ENCODE measurements at places on chromosomes 6 and 20.

- DNase-seq, result peak; percentile 42
These were observed 236.6 kb upstream of the CHD6 start for GRCh38 chr20:41854765-41855164.

GRCh38 chr6:64504503-64504902 lies 868.9 kb downstream of the PHF3 start:
- DNase-seq, result peak; percentile 46

DNA sequence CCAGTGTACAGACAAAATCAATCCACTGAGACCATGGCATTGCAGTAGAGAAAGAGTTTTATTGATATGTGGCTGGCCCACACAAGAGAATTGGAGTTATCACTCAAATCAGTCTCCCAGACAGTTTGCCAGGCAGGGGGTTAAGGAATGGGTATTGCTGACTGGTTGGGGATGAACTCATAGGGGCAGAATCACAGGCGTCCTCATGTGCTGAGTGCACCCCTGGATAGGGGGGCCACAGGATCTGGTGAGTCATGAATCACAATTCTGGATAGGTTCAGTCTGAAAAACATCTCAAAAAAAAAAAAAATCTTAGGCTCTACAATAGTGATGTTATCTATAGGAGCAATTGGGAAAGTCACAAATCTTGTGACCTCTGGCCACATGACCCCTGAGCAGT lies 29.5 kb upstream of the ILRUN start:
- DNase-seq, result no peak

GRCh38 chr20:24953209-24953575 lies 4.1 kb downstream of the CST7 start:
- no peak for DNase-seq

DNA sequence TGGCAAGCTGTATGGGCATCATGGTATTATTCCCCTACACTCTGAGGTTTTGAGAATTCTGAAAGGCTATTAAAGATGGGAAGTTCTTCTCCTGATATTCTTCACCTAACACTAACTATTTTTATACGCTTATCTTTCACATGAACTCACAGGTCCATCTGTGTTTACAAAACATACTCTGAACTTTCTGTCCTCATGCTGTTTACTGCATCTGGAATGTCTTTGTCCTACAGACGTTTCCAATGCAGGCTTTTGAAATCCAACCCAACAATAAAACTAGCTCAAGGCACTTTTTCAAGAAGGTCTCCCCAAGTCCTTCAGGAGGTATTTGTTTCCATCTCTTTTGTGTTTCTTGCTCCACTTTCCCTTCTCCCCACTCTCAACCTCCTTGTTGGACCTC lies 60.5 kb upstream of the MLIP start:
- no peak for DNase-seq

DNA sequence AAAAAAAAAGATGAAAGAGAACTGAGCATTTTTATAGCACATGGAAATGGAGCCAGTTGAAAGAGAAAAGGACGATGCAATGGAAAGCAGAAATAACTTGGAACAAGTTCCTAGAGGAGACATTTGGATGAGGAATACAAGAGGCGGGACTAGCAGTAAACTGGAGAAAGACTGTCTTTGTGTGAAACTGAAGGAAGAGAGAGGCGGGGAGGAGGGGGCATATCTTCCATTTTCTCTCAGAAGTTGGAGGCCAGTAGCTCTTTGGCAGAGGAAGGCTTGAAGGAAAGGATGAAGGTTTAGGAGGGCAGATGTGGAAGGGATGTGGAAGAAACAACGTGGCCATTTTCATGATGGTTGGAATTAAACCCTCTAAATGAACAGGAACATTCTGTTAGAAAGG lies 33.0 kb upstream of the ADGRF1 start:
- DNase-seq, result no peak

GRCh38 chr6:54288474-54288873 lies 19.8 kb upstream of the TINAG start:
- no peak for DNase-seq

GRCh38 chr20:40891351-40891750 lies 137.3 kb upstream of the TOP1 start:
- no peak for DNase-seq

DNA sequence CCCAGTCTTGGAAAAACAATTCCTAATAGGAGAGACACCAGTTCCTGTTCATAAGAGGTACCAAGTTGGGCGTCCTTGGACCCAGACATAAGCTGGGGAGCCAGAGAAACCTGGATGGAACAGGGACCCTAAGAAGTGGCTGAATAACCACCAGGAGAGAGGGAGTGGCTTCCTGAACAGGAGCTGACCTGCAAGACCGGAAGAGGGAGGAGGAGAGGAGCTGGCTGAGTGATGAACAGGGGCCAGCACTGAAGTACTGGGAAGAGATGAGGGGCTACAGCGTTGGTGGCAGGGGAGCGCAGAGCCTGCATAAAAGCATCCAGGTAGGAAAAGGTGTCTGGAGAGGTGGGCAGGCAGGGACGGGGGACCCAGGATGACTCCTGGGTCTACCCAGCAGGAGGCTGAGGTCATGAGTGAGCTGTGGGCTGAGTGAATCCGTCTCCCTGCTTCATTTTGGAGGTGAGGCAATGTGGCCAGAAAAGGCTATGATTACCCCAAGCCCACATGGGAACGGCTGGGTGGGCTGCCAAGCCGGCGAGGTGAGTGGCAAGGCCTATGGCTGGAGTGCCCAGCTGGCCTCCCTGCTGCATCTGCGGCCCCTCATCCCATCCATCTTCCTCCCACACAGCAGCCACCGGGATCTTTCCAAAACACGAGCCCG lies 34.4 kb upstream of the ZFAND3 start:
- DNase-seq, result peak; percentile 63

DNA sequence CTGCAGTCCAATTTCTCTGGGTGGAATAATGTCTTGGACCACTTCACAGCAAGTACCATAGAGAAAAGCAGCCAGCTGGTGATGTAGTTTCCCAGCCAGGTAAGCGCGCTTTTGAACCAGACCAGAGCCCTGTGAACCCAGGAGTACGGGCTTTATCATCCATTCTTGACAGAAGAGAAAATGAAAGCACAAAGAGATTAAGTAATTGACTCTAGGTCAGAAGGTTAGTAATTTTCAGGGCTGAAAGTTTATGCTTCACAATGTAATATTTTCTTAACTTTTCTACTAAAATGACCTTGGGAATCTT lies 7.1 kb upstream of the UST start:
- DNase-seq, result no peak

- DNase-seq, result no peak
These were observed 44.2 kb downstream of the PHACTR3 start for GRCh38 chr20:59648466-59649070.

GRCh38 chr6:39215640-39216158 lies 13.6 kb downstream of the KCNK5 start:
- DNase-seq, result no peak

GRCh38 chr20:48333707-48334106 lies 494.1 kb downstream of the PREX1 start:
- no peak for DNase-seq

GRCh38 chr6:131914967-131915751 lies 36.0 kb downstream of the CCN2 start:
- peak; percentile 75 for DNase-seq

GRCh38 chr6:89862273-89862672 lies 32.0 kb upstream of the GJA10 start:
- DNase-seq, result no peak

GRCh38 chr20:8948442-8949020 lies 120.4 kb upstream of the PLCB4 start:
- DNase-seq, result no peak

- peak; percentile 90 for DNase-seq
These were observed 18.0 kb downstream of the TUBB2A start for GRCh38 chr6:3139090-3139903.

DNA sequence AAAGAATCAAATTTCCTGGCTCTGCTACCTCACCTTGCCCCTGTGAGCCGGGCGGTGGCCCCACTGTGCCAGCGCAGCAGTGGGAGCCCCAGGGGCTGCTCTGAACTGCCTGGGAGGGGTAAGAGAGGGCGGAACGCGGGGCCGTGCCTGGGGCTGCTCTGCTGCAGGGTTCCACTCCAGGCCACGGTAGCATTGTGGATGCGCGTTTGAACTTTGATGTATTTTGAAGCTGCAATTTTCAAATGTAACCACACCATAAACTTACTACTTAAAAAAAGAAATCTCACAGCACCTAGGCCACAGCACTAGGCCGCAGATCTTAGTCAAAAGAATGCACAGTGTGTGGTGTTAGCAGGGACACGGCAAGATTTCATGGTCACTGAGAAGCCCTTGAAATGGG lies 57.5 kb downstream of the PRDM1 start:
- DNase-seq, result no peak

GRCh38 chr6:136611746-136612145 lies 61.5 kb upstream of the MAP7 start:
- DNase-seq, result no peak

DNA sequence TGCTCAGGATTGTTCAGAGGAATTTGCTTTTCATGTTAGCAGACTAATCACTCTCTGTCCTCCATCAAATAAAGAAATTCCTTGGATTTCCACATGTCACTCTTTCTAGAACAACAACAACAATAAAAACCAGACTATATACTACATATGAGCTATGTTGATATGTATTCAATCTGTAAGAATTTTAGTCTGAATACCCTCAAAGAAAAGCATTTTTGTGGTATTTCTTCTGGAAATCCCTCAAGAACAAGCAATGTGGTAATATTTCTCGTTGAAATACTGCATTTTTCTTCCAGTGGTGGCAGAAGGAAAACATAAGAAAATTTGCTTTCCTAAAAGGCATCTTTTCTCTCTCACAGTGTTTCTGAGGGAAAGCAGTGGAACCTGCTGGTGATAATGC lies 312.6 kb upstream of the RSPO3 start:
- DNase-seq, result no peak

GRCh38 chr6:129100164-129100563 lies 217.2 kb downstream of the LAMA2 start:
- DNase-seq, result no peak

GRCh38 chr6:33839399-33840047 lies 35.7 kb upstream of the MLN start:
- peak; percentile 56 for DNase-seq

DNA sequence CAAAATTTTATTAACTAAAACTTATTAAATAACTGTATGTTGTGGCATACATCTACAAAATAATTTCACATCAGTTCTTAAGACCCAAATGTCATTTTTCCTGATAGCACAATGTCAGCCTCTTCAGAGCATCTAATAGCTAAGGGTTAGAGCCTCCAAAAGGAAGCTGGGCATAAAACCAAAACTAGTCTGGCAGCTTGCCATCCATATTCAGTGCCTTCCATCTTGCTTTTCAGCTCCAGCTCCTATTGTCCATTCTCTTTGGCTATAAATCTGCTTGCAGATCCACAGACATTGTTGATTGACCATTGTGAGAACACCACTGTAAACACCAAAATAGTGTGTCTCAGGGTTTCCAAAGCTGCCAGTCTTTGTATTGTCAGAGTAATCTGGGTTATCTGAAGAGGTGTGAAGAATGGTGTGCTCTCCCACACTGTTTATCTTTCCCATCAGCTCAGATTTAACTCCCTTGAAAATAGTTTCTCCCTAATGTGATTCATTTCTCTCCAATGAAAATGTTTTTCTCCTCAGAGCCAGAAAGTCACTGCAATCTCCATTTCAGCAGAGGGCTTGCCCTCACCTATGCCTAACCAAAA lies 154.8 kb upstream of the KCNQ5 start:
- DNase-seq, result no peak

GRCh38 chr6:49606721-49607390 lies 29.8 kb downstream of the RHAG start:
- peak; percentile 79 for DNase-seq

DNA sequence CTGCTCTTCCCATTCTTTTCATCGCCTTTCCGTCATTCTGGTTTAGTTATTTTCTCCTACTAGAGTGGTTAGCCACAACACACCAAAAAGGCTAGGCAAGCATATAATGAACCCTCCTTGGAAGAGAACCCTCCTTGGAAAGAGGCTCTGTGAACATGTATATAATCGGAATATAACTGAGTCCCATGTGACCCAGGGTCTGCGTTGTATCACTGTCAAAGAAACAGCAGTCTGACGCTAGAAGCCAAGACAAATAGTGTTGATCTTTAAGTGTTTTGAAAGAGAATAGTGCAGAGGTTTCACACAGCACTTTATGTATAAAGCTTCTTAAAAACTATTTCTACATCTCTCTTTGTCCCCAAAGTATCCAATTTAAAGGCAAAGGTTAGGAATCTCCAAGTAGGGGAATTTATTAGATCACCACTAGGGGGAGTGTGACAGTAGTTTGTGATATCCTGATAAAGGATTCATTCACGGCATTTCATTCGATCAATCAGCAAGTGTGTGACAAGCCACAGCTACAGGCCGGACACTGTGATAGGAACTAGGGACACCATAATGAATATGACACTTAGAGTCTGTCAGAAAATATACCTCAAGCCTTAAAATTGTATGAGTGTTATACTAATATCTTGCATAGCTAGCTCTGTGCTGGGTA lies 395.3 kb downstream of the CD109 start:
- peak; percentile 50 for DNase-seq

DNA sequence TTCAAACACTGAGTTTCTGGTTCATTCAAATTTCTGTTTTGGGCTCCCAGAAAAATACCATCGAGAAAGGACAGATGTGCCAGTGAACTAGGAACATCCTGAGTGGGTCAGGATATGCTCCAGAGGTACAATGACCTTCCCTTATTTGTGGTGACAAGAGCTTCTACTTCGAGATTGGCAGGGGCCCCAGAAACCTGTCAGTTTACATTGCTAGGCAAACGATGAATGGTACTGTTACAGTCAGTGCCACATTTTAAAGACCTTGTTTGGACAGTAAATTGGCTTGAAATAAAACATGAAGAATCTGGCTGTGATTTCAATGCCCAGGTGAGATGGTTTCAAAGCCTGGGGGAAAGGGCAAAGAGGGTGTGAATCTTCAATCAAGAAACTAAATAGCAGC lies 454.5 kb upstream of the ID4 start:
- DNase-seq, result no peak

DNA sequence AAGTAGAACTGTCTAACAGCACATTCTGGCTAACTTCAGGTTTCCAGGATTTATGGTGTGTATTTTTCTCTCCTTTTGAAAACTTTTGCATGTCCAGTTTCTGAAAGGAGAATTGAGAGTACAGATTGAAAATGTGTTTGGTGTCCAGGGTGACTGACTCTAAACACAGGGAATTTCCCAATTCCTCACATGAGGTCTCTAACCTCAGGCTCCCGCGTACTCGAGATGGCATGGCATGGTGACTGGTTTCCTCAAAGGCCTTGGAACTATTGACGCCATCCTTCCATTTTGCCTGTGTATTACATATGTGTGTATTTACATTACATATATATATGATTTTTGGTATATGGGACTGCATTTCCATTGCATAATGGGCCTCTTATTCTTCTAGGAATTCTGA lies 52.5 kb downstream of the PRND start:
- no peak for DNase-seq

Measured in bronchial epithelial cell (primary cell).